Retinal pigment epithelial cell (primary cell): ENCODE measurements at places on chromosomes 5 and 9.
A peak's percentile ranks its signal among the peaks of the same experiment; 100 is the strongest.

- no peak for DNase-seq
Observed at GRCh38 chr5:16315501-16315900, 135.9 kb upstream of the MARCHF11 start.

DNA sequence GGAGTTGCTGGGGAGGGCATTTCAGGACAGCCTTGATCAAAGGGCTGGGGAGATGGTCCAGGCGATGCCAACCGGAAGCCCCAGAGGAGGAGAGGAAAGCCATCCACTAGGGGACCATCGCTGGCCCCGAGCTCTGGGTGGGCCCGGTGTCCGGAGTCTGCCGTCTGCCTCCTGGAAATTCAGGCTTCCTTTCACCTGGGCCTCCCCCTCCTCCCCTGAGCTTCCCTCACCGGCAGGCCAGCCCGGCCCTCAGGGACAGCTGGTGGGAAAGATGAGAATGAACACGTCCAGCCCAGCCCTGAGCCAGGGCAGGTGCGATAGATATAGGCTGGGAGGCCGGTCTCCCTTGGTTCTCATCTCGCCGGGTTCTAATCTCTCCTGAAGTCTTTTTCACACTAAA is 17.2 kb downstream of the IRX4 start:
- DNase-seq, result no peak

GRCh38 chr9:130482463-130482862 is 37.7 kb downstream of the ASS1 start:
- no peak for DNase-seq

GRCh38 chr5:155260798-155261197 is 247.2 kb downstream of the KIF4B start:
- DNase-seq, result no peak

DNA sequence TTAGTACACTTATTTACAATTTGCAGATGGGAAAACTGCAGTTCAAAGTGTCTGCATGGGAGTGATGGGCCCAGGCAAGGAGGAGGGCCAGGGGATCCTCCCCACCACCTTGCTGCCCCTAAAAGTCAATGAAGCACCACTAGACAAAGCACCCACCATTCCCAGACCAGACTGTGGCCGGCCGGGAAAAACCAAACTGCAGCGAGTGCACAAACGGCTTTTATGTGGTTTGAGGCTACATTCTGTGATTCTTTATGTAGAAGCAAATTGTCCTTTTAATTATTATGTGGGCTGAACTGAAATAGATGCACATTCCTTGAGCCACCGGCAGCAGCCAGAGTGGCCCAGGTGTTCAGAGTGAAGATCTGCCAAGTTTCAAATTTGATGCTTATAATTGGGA is 585.3 kb upstream of the KLF4 start:
- no peak for DNase-seq

DNA sequence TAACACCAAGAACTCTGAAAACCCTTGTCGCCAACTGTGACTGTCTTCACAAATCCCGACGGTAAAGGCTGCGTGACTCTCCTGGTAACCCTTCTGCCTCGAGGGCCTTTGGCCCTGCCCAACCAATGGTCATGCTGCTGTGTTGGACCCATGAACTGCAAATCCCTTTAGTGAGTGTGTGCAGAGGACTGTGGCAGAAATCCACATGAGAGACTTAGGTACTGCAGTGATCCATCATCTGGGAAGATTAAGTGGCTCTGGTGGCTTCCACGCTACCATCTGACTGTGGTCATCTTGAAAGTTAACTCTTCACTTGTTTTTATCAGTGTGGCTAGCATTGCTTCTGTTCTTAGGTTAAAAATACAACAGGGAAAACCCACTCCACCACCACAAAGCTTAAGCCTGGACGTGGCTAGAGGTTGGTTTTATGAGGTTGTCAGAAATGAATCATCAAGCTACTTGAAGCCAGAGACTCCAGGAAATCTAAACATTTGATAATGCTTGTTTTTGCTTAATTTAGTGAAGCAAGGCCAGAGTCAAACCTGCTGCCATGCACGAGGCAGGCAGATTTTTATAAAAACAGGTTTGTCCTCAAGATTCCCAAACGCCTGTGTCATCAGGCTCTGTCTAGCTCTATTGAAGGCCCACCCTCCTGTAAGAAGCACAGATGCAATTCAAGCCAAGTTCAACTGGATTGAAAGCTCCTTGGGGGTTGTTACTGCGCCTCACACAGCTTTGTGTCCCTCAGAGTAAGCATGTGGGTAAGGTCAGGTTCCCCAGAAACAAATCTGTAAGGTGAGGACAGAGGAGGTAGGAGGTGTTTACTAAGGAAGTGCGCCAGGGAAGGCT is 52.7 kb upstream of the ERCC6L2 start:
- DNase-seq, result peak; percentile 68

DNA sequence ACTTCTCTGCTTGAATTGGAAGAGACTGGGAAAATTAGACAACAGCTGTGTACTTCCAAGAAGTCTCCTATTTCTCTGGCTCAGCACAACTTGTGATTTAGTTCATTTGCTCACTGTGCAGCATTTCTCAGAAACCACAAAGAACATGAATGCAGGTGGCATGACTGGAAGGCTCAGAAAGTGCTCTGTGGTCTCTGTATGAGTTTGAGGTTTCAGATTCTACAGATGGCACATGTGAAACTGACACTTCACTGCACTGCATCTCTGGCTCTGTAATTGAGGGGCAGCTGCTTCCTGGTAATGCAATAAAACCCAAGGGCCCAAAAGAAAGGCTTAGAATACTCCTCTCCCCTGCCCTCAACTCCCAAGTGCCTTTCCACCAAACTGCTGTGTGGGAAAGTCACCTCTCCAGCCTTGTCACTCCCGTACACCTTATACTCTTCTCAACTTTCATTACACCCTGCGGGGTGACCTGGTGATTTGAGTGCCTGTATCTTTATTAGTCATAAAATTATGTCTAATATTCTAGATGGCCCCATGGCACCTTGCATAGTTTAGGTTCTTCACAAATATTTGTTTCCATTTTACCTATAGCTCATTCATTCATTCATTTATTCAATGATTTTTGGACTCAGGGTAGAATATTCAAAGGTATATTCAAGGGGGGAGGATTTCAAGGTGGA is 82.5 kb downstream of the ESM1 start:
- no peak for DNase-seq

DNA sequence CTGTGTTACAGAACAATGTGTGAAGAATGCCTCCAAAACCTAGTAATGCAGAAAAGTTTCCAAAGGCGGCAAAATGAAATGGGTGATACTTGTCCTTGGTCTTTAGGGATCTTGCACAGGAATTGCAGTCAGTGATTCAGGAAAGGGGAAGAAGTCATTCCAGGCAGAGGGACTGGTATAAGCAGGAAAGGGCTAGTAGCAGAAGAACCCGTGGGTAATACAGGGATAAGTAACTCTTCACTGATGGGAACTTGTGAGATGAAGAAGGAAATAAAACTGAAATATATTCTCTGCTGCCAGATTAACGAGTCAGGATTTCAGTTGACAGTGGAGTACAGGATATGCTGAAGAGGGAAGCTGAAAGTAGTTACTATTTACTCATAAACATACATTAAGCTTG is 1.2 kb downstream of the SRFBP1 start:
- no peak for DNase-seq

DNA sequence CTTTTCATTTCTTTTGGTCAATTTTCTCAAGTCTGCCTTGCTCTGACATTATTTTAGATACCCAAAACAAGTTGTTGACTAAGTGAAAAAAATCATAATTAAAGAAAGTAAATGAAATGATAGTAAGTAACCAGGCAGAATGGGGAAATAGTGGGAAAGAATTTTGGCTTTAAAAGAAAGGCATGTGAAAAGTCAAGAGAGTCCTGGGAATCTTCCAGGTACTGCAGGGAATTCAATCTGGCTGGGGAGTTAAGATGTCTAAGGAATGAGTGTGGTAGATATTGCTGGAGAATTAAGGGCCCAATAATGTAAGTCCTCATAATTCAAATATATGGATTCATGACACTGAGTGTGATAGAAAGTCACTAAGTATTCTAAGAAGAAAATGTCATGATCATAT is 123.1 kb upstream of the PAPPA start:
- no peak for DNase-seq

DNA sequence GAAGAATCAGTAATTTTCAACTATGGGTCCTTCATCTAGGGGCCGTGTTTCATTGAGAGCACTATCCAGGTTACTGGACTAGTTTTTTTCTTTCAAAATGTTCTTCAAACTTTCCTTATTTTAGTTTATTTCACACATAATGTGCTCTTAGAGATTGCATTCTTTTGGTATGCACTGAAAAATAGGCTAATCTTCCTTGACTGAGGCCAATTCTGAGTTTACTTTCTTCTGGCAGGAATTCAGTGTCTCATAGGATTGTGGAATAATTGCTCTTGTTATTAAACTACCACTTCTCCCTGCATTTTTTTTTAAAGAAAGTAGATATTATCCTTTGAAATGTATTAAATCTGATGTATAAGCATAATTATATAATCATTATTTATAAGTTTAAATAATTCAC is 624.5 kb downstream of the RAB3C start:
- DNase-seq, result no peak

- DNase-seq, result no peak
Observed at GRCh38 chr9:129649726-129650679, 8.1 kb upstream of the ASB6 start.

DNA sequence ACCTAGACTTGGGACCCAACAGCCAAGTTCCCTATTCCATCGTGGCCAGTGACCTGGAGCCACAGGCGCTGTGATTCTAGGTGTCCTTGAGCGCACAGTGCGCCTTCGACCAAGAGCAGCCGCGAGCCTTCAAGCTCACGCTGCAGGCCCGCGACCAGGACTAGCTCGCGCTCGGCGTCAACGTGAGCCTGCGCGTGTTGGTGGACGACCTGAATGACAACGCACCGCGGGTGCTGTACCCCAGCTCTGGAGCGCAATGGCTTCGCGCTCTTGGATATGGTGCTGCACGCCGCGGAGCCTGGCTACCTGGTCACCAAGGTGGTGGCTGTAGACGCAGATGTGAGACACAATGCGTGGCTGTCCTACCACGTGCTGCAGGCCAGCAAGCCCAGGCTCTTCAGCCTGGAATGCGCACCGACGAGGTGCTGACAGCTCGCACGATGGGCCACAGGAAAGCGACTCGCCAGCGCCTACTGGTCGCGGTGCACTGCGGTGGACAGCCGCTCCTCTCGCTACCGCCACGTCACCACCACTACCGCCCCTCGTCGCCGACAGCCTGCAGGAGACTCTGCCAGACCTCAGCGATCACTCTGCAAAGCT is 11.4 kb downstream of the PCDHGA12 start:
- DNase-seq, result no peak

- DNase-seq, result no peak
Observed at GRCh38 chr5:134003064-134003816, 1.5 kb downstream of the VDAC1 start.

- DNase-seq, result no peak
Observed at GRCh38 chr5:171149333-171149732, 159.7 kb upstream of the TLX3 start.

- DNase-seq, result no peak
Observed at GRCh38 chr5:146013761-146014160, 77.4 kb downstream of the SH3RF2 start.

DNA sequence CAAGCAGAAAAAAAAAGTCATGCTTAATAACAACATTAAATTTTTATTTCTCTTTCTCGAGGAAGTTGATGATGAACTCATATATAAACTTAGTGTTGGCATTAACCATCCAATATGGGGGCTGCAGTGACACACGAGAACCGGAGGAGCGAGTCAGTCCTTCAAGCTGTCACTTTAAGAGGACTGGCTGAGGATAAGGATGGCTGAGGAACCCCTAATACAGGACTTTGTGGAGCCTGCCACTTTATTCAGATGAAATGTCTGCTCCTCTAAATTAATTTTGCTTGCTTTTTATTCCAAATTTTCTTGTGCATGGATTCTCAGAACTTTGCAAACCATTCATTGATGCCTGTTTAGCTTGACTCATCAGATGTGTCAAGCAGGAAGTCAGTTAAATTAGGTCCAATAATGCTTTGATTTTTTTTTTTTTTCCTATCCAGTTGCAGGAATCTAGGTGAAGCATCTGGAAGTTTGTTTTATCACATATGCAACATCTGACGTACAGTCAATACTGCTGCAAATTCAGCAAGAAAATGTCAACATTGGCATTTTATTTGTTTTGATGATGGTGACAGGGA is 144.2 kb upstream of the COL5A1 start:
- no peak for DNase-seq

DNA sequence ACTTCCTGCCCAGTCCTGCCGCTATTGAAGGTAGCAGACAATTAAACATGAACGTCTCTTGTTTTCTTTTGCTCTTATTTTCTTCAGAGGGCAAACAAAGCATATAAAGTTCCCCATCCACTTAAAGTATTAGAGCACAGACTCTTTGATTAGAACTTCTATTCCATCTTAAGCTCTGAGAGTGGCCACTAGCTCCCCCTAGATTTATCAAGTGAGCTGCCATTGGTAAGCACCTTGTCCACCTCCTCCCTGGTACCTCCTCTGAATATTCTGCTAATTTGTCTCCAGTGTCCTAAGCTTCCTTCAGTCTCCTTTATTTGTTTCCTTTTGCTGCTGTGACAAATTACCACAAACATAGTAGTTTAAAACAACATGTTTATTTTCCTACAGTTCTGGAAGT is 264.3 kb upstream of the KCNN2 start:
- no peak for DNase-seq

DNA sequence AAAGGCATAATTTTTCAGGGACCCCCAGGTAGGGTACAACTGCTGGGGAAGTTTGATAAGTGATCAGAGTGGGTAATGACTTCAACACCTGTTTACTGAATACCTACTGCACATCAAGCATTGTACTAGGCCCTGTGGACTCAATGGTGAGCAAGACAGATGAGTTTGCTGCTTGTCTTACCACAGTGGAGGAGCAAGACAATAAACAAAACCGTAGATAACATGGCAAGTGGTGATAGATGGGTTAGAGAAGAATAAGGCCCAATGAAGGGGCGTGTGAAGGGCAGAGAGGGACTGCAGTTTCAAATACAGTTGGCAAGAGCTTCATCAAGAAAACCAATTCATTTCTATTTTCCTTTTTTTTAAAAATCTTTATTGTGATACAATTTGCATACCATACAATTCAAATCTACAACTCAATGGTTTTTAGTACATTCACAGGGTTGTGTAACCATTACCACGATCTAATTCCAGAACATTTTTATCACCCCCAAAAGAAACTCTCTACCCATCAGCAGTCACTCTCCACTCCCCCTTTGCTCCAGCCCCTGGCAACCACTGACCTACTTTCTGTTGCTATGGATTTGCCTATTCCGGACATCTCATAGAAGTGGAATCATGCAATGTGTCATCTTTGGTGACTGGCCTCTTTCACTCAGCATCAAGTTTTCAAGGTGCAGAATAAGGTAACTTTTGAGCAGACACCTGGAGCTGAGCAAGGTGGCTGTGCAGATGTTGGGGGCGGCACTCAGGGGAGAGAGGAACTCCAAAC is 31.9 kb upstream of the HAND1 start:
- no peak for DNase-seq

DNA sequence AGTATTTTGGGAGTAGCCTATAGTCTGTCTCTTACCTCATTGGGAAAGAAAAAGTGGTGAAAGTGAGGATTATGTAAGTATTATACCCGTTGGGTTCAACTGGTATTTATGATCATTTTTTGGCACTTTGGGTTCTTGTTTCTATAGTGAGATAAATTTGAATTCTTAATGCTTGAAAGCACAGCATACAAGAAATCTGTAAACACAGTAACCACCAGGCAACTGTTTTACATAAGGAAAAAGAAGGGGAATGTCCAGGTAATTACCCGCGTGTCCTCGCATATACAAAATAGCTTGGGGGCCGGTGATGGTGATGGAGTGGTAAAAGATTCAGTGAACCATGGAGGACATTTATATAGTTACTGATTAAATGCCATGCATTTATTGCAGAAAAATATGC is 60.5 kb downstream of the BASP1 start:
- DNase-seq, result no peak

GRCh38 chr9:69671879-69672595 is at the start of gene APBA1:
APBA1 (minus strand) TSS chr9:69672371.
- no peak for DNase-seq

GRCh38 chr9:117232281-117232680 is 182.6 kb downstream of the ASTN2 start:
- DNase-seq, result no peak
